Cortex of kidney (tissue), 1 donor: ENCODE measurements at places on chromosomes 6 and 20.

- no peak for DNase-seq
Measured at GRCh38 chr6:45961125-45961524, 54.5 kb downstream of the CLIC5 start.

GRCh38 chr6:21332077-21332476 is 261.5 kb upstream of the SOX4 start:
- DNase-seq, result no peak

DNA sequence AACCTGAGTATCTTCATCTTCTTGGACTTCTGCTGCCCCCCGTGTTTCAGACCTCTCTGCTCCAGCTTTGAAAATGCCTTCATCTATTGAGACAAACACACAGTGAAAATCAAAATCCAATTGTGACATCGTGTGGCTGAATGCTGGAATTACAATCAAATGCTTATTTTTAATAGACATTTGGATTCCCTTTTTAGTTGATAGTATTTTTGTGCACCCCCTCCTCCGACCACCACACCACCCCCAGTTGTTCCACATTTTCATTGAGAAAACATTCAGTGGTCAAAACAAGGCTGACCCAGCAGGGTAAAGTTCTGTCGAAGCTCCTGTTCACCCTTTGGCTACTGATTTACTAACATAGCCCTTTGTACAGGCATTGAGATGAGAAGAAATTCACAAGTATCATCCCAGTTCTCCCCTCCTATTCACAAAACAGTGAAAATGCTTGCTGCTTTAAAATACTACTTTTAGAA is 79.0 kb downstream of the NRSN1 start:
- no peak for DNase-seq

DNA sequence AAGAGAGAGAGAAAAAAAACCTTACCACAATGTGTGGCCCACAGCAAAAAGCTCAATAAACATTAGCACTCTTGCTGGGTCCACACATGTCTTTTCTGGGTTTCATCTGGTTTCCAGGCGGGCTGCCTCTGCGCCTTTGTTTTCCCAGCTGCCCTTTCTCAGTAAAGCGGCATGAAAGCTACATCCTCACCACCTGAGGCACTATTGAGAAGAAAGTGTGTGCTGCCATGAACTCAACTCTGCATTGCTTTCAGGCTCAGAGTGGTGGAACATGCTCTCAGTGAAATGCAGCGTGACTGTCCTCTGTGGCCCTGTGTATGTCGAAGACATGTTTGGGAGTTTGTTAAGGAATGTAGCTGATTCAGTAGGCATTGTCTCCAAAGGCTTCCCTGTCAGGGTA is 102.3 kb downstream of the LYRM2 start:
- no peak for DNase-seq

DNA sequence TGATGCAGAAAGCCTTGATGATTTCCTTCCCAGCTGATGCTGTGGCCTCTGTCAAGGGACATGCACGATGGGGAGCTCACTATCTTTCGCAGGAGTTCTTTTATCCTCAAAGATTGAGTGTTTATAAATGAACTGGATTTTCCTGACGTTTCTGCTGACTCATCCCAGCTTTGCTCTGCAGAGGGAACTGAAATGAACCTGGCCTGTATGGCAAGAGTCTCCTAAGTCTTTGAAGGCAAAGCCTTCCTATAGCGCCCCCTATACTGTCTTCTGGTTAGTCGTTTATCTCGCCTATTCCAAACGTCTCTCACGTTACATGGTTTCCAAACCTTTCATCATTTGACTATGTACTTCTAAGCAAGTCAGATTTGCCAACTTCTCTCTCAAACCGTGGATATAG is 565.3 kb downstream of the KIF16B start:
- no peak for DNase-seq

GRCh38 chr6:14656078-14656521 is 538.5 kb downstream of the CD83 start:
- DNase-seq, result no peak

DNA sequence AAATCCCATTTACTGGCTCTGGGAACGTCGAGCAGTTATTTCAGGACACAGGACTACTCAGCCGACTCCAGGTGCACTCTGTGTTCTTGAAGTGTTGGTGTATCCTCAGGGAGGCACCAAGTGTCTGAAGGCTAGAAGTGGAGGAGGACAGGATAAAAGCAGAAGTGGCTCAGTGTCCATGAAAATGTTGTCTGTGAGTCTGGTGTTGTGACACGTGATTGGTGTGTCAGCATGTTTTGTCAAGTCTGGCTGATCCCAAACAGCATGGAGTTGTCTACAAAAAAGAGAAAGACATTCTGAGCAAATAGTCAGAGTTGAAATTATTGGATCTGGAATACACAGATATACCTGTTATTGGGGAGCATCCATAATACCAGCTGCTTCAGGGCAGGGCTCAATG is 30.3 kb downstream of the SCGN start:
- DNase-seq, result no peak

- DNase-seq, result no peak
Measured at GRCh38 chr6:93164781-93165180, 254.6 kb downstream of the EPHA7 start.

- DNase-seq, result no peak
Measured at GRCh38 chr20:33693741-33694638, 7.8 kb upstream of the E2F1 start.

- no peak for DNase-seq
Measured at GRCh38 chr6:2970753-2971419, 481 bp downstream of the SERPINB6 start.

GRCh38 chr6:150354754-150355571 is 13.8 kb upstream of the IYD start:
- DNase-seq, result no peak

- no peak for DNase-seq
Measured at GRCh38 chr6:93679836-93680235, 260.5 kb upstream of the EPHA7 start.

DNA sequence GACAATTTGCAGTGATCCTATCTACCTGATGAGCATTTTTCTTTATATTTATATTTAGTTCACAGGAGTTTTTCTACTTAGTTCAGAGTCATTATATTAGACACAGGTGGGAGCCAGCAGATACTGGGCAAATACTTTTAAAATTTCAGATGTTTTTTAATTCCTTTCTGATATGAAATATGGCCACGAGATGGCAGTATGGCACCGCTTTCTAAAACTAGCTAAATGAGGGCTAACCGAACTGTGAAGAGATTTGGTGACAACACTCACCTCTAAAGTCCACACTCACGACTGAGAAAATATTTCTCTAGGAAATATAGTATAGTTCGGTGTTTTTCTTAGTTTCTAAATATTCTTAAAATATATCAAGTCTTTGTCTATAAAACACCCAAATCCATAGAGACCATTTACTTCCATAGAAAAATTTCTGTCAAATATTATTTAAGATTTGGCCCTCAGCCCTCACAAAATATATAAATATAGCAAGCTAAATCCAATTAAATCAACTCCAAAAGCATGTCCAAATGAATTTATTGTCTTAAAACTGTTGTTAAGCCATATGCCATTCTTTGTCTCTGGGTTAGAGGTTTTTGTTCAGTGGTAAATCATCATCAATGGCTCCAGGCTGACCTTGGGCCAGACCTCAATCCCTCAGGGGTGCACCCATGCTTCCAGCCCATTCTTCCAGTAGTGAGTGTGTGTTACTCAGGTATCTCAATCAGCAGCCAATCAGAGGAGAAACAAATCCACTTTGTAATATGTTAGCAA is 63.6 kb downstream of the HUS1B start:
- no peak for DNase-seq

- DNase-seq, result no peak
Measured at GRCh38 chr20:61809006-61809770, 256.5 kb downstream of the TAF4 start.

DNA sequence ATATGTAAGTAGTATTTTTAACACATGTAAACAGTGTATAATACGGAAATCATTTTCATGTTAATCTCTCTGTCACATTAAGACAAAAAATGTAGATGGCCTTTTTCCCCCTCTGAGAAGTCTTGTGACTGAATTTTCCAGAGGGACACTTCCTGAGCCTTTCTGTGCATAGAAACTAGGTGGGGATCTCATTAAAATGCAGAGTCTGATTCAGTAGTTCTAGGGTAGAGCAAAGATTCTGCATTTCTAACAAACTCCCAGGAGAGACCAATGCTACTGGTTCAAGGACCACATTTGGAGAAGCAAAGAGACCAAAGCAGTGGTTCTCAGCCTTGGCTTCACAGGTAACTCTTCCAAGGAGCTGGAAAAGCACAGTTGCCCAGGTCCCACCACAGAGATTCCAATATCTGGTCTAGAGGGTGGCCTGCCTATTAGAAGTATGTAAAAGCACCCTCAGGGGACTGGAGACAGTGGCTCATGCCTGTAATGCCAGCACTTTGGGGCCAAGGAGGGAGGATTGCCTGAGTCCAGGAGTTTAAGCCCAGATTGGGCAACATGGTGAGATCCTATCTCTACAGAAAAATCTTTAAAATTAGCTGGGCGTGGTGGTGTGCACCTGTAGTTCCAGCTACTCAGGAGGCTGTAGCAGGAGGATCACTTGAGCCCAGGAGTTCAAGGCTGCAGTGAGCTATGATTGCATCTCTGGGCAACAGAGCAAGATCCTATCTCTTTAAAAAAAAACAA is 378.5 kb downstream of the KIF16B start:
- DNase-seq, result no peak

- DNase-seq, result no peak
Measured at GRCh38 chr6:158677906-158678578, 28.2 kb downstream of the SYTL3 start.

GRCh38 chr6:143197377-143197776 is 136.7 kb downstream of the AIG1 start:
- DNase-seq, result no peak

DNA sequence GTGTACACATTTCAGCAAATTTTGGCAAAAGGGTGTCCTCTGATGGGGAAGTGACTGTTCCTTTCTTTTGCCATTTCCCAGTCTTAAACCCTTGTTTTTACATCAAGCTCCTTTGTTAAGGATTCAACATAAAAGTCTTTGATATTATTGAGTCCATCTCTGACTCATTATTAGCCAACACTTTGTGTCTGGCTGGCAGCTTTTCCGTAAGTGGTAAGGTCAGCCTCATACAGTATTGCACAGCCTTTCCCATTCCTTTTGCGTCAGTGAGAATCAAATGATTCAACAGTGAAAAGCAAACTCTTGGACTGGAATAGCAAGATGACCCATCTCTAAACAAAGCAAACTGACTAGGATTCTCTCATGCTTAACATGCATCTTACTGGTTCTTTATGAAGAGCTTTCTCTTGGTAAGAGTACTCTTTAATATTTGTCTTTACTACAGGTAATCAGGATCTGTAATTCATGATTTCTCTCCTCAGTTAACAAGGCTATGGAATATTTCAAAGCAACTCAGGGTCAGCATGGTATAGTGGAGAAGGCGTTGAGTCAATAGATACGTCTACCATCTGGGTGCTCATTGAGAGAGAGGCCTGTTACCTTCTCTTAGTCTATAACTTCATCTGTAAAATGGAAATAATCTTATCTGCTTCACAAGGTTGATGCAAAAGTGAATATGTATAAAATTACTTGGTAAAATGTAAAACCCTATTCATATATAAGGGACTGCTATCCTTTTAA is 183.6 kb downstream of the PRL start:
- DNase-seq, result no peak

GRCh38 chr6:6074190-6074589 is 67.5 kb upstream of the NRN1 start:
- DNase-seq, result no peak

DNA sequence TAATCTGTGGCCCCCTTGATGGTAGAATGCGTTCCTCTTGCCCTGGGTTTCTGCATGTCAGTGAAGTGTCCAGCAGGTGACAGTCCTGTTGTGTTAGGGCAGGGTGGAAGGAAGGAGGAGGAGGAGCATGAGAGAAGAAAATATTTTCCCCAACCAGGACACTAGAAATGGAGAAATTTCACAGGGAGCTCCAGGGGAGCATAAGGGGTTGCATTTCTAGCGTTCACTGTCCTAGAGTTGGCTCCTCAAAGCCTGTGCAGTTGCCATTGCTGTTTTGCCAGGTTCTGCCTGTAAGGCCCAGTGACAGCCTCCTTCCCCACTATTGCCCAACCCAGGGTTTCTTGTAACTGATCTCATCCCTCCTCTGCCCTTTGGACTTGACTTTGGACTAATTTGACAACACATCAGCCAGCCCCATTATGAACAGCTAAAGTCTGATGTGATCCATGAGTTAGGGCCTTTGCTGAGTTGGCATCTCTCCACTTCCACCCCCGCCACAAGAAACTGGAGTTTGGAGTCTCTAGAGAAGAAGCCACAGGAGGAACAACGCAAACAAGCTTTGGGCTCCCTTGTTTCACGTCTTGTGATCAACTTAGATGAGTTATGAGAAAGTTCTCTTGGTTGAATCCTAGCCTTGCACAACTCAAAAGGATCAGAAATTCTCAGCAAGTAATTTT is 14.0 kb upstream of the FAM50B start:
- DNase-seq, result no peak

DNA sequence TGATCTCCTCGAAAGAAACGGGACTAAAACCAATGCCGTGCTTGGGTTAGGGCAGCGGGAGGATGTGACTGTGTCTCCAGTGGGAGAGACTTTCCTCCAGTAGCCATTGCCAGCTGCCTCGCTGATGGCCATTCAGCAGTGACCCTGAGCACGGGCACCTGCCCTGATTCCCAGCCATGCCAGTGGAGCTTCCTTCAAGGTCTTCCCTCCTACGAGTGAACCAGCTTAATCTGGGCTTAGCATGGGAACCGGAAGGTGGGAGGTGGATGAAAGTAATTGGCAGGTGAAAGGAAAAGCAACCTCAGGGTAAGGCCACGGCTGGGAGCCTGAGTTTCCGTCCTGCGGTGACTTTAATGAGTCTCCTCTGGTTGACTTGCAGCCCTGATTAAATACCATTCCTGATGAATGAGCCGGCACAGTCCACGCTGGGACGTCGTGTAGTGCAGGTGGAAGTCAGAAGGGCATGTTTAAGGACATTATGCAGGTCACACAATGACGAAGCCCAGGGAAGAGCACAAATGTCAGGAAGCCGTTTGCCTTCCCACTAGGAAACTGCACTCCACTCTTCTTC is 813.5 kb downstream of the QKI start:
- DNase-seq, result no peak

GRCh38 chr6:106081715-106082114 is 4.4 kb upstream of the PRDM1 start:
- no peak for DNase-seq

GRCh38 chr6:25384967-25385366 is 105.8 kb downstream of the CARMIL1 start:
- no peak for DNase-seq

DNA sequence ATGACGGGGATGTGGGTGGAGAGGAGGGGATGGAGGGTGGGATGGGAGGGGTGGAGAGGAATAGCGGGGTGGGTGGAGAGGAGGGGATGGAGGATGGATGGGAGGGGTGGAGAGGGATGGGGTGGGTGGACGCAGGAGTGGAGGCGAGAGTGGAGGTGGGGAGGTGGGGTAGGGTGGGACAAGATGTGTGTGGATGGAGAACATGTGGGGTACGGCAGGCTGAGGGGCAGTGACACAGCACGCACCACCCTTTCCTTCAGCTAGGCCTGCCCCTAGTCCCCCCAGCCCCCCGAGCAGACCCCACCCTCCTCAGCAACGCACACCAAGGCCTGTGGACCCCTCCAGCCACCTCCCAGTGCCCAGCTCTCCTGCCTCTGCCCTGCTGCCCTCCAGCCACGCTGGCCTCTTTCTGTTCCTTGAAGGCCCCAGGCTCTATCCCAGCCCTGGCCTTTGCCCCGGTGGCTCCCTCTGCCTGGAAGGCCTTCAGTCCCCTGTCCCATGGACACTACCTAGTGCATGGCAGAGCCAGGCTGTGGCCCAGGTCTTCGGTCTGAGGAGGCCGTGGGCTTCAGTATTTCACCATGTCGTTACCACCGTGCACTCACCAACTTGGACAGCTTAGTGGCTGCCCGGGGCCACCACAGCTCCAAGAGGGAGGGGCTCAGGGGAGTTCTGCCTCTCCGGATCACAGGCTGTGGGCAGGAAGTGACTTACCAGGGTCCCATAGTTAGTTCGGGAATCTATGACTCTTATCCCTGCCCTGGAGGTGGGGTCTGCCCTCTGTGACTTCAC is 78.4 kb upstream of the PMEPA1 start:
- DNase-seq, result no peak
